ENCODE measurements at places on chromosomes 16 and 17. TPM values are rescaled to one million over a fixed set of nuclear protein-coding genes. Genes with fewer than 3 reads are reported as not detected.

GRCh38 chr16:87724490-87725291 lies 41.1 kb downstream of the KLHDC4 start:
- no peak for DNase-seq

The FAM83G gene
- 11.7 TPM for total RNA-seq

DNA sequence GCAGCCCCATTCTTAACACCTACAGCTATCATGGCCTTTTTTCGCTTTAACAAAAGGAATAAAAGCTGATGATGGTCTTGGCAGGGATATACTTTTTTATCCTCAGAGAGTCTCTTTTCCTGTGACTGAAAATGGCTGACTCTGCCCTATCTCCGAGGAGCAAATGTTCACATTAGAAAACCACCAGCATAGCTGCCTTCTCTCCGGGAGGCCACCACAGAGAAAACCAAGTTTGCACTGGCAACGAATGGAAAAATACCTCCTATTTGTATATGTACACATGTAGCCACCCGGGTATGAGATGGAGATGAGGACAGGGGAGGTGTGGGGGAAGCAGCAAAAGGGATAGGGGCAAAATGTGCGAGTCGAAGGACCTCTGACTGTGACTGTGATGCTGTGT lies 88.2 kb downstream of the STX8 start:
- no peak for DNase-seq

The SLC38A8 gene
- not detected for total RNA-seq

- DNase-seq = peak; percentile 57
These were observed 994 bp downstream of the CLTC start for GRCh38 chr17:59620518-59621259.

DNA sequence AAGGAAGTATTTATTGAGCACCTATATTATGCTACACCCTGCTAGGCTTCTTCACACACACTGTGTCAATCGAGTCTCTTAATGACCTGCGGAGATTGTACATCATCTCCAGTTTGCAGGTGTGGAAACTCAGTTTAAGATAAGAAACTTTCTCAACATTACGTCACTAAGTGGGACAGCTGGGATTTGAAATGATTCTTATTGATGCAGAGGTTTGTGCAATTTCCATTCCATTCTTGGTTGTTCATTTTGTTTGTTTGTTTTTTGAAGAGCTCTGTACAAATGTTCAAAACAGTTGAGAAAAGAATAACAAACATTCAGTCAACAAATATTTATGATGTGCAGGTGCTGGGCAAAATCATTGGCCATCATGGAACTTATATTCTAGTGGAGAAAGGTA lies 84.8 kb downstream of the MAP2K6 start:
- no peak for DNase-seq

The PRSS33 gene
- total RNA-seq = not detected

The KRT36 gene
- not detected for total RNA-seq

The WFDC1 gene
- total RNA-seq = 1.4 TPM

The TNRC6C gene
- 11.0 TPM for total RNA-seq

DNA sequence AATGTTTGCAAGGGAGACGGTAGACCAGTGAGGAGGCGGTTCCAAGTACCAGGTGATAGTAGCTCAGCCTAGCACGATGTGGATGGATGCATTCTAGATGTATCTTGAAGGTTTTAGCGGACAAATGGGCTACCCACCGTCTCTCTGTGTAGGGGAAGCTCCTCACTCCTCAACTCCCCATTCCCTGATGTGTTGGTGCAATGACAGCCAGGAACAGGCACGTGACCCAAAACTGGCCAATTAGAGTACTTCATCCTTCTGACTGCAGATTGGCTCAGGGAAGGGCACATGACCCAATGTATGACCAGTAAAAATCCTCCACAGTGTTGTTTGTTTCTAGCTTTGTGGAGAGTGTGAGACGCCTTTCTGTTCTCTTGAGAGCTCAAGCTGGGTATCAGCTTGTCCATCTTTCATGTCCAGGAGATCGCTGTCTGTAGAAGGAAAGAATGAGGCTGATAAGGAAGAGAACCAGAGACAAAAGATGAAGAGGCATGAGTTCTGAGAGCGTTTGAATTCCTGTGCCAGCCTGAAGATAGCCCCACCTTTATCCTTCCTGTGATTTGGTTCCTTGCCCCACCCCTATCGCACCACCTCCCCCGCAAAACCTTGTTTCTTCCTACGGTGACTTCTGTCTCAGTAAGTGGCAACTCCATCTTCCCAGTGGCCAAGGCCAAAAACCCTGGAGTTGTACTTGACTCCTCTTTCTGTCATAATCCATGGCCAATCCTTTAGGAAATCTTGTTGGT lies 2.3 kb upstream of the BORCS6 start:
- peak; percentile 81 for DNase-seq

The KRT33B gene
- total RNA-seq = not detected

The TBC1D3 gene
- not detected for total RNA-seq

The CCDC78 gene
- total RNA-seq = 0.38 TPM

The OR2C1 gene
- total RNA-seq = not detected

DNA sequence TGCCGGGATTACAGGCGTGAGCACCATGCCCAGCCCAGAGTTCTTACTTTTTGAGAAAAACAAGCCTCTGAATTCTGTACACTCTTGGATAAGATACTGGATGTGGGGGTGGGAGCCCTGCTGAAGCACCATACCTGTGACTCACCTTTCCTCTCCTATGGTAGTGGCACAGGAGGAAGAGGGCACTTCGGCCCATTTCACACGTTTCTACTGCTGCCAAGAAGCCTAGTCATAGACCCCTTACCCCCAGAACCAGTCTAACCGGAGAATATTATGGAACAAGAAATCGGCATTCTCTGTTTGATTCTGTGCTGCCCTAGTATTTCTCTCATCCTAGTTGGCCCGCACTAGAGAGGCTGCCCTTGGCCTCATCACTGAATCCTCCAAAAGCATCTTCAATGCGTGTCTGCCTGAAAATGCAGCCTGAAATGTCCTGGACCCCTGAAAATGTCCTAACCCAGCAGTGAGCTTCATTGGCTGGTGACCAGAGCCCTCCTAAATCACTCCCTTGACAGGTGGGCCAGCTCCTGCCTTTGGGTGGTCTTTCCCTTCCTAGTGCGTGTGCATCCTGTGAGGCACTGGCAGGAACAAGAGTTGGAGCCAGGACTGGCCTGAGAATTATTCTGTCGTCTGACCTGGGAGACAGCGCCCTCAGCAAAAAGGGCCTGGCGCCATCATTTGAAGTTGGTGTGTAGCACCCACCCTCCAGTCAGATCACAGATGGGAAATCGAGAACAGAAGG lies 37.9 kb downstream of the NDEL1 start:
- DNase-seq = no peak

- no peak for DNase-seq
These were observed 16.7 kb upstream of the PVALEF start for GRCh38 chr17:81148571-81148970.

The BIRC5 gene
- total RNA-seq = 0.88 TPM

DNA sequence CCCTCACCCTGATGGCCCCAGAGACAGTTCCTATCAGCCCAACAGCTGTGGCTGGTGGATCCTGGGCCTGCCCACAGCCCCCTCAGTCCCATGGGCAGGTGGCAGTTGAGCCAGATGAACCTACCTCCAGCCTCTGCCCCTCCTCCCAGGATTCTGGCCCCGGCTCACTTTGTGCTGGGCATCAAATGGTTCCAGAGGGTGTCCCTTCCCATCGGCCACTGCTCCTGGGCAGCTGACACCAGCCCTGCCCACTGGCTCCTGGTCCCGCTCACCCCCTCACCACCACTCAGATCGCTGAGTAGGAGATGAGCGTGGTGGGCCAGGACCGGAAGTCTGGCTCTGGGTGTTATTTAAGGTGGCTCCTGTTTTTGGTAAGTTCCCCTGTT lies 2.0 kb downstream of the TTYH2 start:
- DNase-seq = no peak

- no peak for DNase-seq
These were observed 14.9 kb downstream of the ZNF768 start for GRCh38 chr16:30511509-30511908.

DNA sequence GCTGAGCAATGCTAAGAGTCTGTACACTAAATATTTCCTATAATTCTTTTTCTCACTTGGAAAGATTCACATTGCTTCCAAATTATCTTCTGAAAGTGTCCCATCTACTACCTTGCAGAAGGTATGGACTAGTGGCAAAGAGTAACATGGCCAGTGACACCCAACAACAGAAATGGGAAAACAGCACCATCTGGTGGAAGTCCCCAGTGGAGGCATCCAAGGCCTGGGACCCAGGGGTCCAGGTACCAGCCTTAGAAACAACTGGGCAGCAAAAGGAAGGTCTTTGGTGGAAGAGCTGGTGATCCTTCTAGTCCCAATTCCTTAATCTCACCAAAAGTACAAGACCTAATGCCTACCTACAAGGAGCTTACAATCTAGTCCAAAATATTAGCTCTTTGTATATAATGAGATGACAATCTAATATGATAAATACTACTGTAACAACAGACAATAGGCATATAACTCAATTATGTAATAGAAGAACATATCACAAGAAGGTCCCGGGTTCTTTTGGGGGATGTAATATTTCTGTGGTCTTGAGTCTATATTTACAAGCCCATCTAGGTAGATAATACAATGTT lies 55.3 kb downstream of the SKAP1 start:
- no peak for DNase-seq

GRCh38 chr16:67444259-67445125 lies 13.6 kb downstream of the HSD11B2 start:
- DNase-seq = no peak

DNA sequence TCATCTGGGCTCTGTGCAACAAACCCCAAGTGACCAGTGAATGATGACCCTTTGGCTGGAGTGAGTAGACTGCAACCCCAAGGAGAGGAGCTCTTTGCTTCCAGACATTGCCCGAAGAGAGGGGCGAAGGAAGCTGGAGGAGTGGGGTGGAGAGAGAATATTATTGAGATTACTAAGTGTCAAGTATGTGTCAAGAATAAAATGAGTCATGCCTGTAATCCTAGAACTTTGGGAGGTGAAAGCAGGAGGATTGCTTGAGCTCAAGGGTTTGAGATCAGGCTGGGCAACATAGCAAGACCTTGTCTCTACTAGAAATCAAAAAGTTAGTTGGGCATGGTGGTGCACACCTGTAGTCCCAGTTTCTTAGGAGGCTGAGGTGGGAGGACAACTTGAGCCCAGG lies 142.0 kb upstream of the CCL2 start:
- no peak for DNase-seq

DNA sequence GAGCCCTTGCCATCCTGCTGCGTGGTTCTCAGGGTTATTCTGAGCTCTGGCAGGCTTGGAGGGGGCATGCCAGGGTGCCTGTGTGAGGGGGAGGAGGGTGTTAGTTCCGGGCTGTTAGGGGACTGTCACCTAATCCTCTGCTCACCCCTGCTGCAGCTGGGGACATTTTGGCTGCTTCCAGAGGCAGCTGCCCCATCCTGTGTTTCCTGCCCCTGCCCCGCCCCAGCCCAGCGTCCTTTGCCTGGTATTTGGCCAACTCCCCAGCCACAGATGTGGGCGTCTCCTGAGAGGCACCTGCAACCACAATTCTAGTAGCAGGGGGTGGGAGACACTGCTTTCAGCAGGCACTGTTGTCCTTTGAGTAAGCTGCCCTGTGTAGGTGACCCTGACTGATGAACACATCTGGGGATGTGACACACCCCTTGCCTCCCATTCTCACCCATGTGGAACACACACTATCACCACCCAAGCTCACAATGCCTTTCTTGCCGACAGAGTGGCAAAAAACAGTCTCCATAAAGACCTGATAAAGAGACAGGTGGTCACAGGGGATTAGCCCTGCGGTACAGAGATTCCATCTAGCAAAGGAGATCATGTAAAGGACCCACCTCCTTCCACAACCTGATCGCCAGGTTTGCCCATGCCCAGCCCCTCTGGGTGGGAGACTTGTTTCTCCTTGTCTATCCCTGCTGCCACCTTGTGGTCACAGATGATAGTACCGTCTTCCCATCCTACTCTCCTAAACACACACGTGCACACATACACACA lies at the start of gene CHRNE:
TSS of gene CHRNE (minus strand) at position 48 of the 768 bp plus-strand sequence. CDS start at position 13, 35 bp downstream.
- peak; percentile 80 for DNase-seq

DNA sequence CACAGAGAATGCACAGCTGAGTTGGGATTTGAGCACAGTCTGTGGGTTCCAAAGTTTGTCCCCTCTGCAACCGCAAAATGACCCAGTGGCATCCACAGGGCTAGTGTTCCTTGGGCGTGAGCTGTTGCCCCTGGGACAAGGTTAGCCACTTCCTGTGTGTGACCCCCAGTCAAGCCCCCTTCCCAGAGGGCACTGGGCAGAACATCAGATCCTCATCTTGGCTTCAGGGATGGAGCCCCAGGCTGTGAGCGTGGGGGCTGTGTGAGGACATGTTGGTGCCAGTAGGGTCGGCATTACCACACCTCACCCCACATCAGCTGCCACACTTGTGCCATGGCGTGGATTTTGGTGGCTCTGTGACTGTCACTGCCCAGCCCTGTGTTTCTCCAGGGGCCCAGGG lies 55.3 kb downstream of the USP22 start:
- DNase-seq = no peak

DNA sequence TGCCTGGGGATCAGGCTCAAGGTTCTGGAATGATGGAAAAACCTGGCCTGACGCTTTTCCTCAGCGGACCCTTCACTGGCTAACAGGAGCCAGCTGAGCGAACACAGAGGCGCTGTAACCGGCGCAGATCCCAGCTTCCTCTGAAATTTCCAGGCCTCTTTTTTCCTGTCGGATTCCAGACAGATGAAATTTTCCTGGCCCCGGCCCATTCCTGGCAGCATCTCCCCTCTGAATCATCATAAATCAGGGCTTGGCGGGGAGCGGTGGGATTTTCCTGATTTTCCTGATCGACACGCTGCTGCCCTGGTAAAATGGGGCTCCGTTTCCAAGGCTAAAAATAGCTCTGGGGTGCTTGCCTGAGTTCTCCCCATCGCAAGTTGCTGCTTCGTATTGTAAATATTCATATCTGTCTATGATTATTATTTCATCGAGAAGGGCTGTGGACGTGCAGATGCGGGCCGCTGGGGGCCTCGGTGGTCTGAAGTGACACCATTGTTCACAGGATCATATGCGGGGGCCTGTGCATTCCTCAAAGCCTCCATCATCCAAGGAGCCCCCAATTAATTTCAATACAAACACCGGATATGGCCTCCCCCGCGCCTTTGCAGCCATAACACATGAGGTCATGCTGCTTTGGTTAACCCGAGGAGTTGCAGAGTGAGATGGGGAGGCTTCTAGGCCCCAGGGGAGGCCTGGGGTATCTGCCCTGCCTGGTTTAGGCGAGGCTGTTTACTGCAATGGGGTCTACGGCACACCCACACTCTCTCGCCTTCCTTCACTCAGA lies 45.8 kb upstream of the ETV4 start:
- DNase-seq = peak; percentile 47

- no peak for DNase-seq
These were observed 90.5 kb upstream of the ZNF750 start for GRCh38 chr17:82930043-82930923.

The KDM6B gene
- 18.1 TPM for total RNA-seq

DNA sequence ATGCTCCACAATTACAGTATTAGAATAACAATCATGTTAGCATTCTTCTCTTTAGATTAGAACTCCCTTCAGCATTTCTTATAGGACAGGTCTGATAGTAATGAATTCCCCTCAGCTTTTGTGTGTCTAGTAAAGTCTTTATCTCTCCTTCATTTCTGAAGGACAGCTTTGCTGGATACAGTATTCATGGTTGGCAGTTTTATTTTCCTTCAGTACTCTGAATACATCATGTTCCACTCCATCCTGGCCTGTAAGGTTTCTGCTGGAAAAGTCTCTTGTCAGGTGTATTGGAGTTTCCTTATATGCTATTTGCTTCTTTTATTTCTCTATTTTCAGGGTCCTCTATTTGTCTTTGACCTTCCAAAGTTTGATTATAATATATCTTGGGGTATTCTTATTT lies 4.0 kb upstream of the ABCA10 start:
- no peak for DNase-seq

GRCh38 chr16:5979905-5980550 lies 882.4 kb upstream of the EEF2KMT start:
- no peak for DNase-seq

GRCh38 chr16:76729525-76729924 lies 452.3 kb downstream of the CNTNAP4 start:
- no peak for DNase-seq

The IRX3 gene
- total RNA-seq = 1.4 TPM

Measured in left lobe of liver (tissue), 2 donors.